Bladder microvascular endothelial cell (primary cell): ENCODE measurements at places on chromosomes 5 and 9. TPM values are rescaled to one million over a fixed set of nuclear protein-coding genes. Genes with fewer than 3 reads are reported as not detected.

ZCCHC7 gene
- 8.4 and 14.4 TPM in 2 replicates for total RNA-seq

KYAT1 gene
- total RNA-seq, result 5.8 and 9.8 TPM in 2 replicates

PTPRD gene
- 0.32 and 2.0 TPM in 2 replicates for total RNA-seq

MSANTD3 gene
- total RNA-seq, result 37.6 and 54.6 TPM in 2 replicates

CA9 gene
- not detected in 2 replicates for total RNA-seq

ZNF484 gene
- 6.6 and 14.4 TPM in 2 replicates for total RNA-seq

PFN3 gene
- not detected in 2 replicates for total RNA-seq

FGD3 gene
- under 0.01 TPM in 1 of 2 replicates, not detected in the other for total RNA-seq

KLF4 gene
- 0.65 and 1.6 TPM in 2 replicates for total RNA-seq

GABBR2 gene
- 0.16 and 0.63 TPM in 2 replicates for total RNA-seq

EQTN gene
- not detected in 2 replicates for total RNA-seq

PPP3R2 gene
- not detected in 2 replicates for total RNA-seq

EFNA5 gene
- 0.81 and 53.3 TPM in 2 replicates for total RNA-seq

ADAMTS13 gene
- total RNA-seq, result 0.49 and 3.0 TPM in 2 replicates

CAVIN4 gene
- 0.97 and 4.6 TPM in 2 replicates for total RNA-seq

UTP15 gene
- total RNA-seq, result 10.7 and 23.0 TPM in 2 replicates
